Mesothelial cell of epicardium (in vitro differentiated cells): ENCODE measurements at places on chromosomes 11 and 22.

DNA sequence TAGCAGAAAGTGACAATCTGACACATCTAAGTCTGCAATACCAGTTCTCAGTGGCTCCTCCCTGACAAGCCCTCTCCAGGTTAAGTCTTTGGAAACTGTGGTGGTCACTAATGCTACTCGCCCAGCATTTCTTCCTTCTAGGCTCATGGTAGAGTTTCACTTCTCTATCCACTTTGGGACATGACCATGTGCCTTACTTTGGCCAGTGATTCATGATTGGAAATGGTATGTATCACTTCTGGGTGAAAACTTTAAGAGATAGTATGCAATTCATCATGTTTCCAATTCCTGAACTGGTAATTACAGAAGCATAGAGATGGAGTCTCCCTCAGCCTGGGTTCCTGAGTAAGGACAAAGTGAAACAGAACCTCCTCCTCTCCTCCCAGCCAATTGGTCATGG is 151.5 kb upstream of the LMO1 start:
- DNase-seq: no peak

GRCh38 chr11:79255965-79256364 is 184.9 kb downstream of the TENM4 start:
- DNase-seq: no peak

- DNase-seq: no peak
These were observed 33.1 kb downstream of the TPBGL start for GRCh38 chr11:75273411-75274391.

DNA sequence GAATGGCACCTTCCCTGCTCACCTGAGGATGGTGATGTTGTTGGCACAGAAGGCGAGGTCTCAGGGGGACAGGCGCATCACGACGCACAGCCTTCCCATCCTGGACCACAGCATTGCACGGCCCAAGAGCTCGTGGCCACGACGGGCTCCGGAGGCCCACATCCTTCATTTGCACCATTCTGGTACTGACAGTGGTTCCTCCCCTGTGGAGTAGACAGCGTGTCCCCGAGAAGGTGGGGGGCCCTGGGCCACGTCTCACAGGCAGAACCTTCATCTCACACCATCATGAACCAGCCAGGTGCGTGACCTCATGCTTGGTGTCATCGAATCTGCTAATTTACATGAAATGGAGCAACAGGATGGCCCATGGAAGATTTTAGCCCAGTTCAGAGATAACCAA is 180.0 kb downstream of the CTTN start:
- DNase-seq: no peak
